Esophagus muscularis mucosa (tissue), 4 donors: ENCODE measurements at places on chromosomes 6 and 20. TPM values are rescaled to one million over a fixed set of nuclear protein-coding genes. Genes with fewer than 3 reads are reported as not detected.

DNA sequence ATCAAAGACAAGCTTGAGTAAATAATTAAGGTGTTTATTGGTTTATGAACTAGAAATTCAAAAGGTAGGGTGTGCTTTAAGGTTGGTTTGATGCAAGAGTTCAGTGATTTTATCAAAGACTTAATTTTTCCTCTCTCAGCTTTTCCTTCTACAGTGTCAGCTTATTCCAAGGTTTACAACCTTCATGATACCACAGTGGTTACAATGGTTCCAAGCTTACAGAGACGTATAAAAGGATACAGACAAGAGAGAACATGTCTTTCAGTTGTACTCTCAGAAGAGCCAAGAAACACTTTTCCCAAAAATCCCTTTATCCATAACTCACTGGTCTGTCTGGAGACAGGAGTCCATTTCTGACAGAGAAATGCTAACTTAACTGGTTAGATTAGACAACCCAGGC lies 93.5 kb upstream of the LOC128125822 start:
- no peak for DNase-seq

DNA sequence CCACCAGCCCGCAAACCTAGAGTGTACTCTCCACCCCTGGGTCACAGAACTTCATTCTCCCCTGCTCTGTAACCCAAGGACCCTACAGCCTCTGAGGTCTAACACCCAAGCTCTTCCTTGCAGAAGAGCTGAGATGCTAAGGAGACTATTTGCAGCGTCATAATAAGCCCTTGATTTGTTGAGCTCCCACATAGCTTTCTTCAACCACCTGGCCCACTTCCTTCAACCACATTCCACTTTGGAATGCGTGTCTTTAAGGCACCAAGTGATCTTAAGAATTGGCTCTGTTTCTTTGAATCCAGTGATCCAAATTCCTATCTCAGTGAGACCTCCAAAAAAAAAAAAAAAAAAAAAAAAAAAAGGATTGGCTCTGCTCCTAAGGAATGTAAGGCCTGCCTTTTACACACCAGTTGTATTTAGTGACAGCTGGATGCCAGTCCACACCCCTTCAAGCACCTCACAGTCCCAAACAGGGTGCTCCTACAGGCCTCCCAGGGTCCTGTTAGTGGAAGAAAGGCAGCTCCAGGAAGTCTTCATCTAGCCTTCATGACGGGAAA lies 106.2 kb downstream of the UBE3D start:
- DNase-seq, result peak; percentile 53

- DNase-seq, result no peak
Observed at GRCh38 chr6:9095729-9096128, 660.4 kb upstream of the SLC35B3 start.

- DNase-seq, result no peak
Observed at GRCh38 chr20:9200620-9201019, 131.7 kb downstream of the PLCB4 start.

- DNase-seq, result no peak
Observed at GRCh38 chr6:71602385-71603007, 283.9 kb upstream of the RIMS1 start.

- no peak for DNase-seq
Observed at GRCh38 chr20:41293269-41294037, 24.1 kb downstream of the ZHX3 start.

GRCh38 chr6:136113736-136114173 lies 136.4 kb downstream of the MTFR2 start:
- DNase-seq, result no peak

- DNase-seq, result no peak
Observed at GRCh38 chr6:137723273-137724017, 143.6 kb upstream of the TNFAIP3 start.

GRCh38 chr6:105596284-105596755 lies 193.4 kb upstream of the PREP start:
- no peak for DNase-seq

DDO gene
- 0.29 TPM for total RNA-seq

HLA-DOB gene
- total RNA-seq, result 0.29 TPM

FAM217A gene
- not detected for total RNA-seq

DNA sequence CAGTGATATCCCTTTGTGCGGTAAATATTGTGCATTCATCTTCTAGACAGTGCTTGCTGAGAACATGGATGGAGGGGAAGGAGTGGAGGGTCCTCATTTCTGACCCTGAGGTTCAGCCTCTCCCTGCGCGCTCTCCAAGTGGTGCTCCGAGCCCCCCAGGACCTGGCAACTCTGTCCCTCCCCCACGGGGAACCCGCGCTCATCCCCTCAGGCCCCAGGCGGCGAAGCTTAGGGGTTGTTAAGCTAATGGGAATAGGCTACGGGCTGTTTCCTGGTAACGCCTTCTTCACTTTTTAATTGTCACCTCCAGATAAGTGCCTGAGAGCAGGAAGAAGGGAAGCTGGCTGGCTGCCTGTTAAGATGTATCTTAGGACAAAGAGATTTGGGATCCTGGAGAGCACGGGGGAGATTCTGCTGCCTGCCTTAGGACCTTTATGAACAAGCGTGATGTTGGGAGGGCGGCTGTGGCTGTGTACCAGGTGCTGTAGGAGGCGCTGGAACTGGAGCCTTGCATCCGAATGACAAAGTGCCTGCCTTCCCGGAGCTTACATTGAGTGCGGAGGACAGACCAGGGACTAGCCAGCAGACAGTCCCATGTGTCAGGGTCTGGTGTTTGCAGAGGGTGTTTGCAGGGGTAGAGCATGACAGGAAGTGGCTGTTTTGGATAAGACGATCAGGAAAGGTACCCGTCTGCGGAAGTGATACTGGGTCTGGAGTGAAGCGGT lies 11.7 kb downstream of the TSHZ2 start:
- DNase-seq, result peak; percentile 82

DNA sequence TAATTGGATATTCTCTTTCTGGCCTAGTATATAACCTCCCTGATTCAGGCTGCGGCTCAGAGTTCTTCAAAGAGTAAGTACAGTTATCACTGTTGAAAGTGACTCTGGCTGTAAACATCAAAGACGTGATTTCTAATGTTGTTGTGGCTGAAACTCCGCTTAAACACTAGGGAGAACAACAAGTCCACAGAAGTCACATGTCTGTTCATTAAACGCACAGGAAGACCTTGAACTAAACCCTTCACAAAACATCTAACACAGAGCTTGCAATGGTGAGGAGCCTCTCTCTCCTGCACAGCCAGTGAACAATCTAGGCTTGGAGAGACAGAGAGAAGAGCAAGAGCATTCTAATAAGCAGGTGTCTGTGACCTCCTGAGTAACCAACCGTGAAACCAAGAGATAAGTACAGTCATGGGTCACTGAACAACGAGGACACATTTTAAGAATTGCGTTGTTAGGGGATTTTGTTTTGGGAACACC lies 249.3 kb downstream of the PRKN start:
- no peak for DNase-seq

GRCh38 chr20:57650266-57650665 lies 30.0 kb upstream of the ZBP1 start:
- peak; percentile 85 for DNase-seq

- no peak for DNase-seq
Observed at GRCh38 chr20:56987986-56988385, 278.5 kb downstream of the BMP7 start.

BPIFB1 gene
- not detected for total RNA-seq

- DNase-seq, result no peak
Observed at GRCh38 chr20:48880981-48881657, 40.4 kb upstream of the ARFGEF2 start.

DNA sequence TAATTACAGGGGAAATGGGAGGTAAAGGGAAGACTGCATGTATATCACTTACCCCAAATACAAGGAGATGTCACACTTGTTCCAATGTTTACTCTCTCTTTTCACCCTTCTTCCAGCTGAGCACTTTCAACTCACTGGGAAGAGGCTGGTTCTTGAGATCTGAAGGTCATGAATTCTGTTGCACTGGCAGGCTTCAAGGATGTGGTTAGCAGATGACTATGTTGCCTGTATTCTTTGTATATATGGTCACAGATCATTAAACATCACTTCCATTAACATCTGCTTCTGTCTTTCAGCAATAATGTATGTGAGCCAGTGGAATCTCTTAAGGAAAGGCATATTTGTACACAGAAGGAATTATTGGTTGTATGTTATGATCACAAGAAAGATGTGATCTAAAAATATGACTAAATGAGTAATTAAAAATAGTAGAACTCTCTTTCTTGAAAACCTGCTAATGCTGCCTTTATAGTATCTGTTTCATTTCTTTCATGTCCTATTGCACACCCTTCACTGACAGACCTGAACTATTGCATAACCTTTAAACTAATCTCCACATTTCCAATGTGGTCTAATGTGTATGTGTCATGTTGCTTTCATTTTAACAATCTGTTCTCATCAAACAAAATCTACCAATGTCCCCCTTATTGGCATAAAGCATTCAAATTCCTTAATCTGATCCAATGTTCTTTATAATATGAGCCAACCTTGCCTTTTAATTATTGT lies 131.4 kb upstream of the EPHA7 start:
- no peak for DNase-seq

DNA sequence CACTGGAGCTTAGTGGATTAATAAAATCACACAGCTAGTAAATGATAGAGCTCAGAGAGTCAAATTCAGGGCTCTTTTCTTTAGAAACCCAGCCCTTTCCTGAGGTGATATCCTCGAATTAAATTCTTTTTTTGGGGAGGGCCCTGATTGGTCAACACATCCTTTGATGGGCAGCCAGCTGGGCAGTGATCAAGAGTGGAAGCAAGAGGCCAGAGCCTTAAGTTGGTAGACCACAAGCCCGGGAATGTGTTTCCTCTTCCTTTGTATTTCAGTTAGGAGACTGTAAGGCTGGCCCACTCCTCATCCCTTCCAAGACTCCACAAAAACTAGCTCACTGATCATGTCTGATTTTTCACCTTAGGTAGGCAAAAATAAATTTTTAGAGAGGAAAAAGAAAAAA lies 640.5 kb downstream of the DHX35 start:
- no peak for DNase-seq

GRCh38 chr6:129114636-129115391 lies 231.9 kb downstream of the LAMA2 start:
- DNase-seq, result no peak

- no peak for DNase-seq
Observed at GRCh38 chr6:38775870-38776269, 60.8 kb downstream of the DNAH8 start.

GRCh38 chr6:149014631-149015534 lies 268.1 kb downstream of the UST start:
- no peak for DNase-seq
